ENCODE measurements at places on chromosomes 16 and 17.
A peak's percentile ranks its signal among the peaks of the same experiment; 100 is the strongest.

DNA sequence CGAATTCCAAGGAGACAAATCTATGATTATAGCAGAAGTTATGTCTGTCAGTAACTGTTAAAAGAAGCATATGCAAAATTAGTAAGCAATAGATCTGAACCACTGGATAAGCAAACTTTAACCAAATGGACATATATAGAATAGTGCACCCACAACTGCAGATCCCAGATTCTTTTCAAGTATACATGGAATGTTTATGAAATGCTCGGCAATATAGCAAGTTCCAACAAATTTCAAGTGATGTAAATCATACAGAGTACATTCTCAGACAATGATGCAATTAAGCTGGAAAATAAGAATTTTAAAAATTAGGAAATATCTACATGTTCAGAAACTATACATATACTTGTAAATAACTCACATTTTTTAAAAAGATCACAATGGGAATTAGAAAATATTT lies 8.4 kb upstream of the HELZ start:
- DNase-seq, result no peak

DNA sequence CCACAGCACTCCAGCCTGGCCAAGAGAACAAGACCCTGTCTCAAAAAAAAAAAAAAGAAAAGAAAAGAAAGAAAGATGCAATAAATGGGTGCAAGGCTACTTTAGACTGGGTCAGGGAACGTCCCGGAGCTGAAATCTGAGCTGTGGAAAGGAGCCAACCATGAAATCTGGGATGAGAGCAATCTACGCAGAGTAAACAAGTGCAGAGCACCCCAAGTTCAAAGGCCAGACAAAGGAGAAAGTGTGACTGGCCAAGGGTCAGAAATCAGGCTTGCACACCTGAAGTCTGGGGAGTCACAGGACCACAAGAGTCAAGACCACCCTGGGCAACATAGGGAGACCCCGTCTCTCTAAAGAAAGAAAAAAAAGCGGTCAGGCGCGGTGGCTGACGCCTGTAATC lies 2.8 kb downstream of the SHMT1 start:
- DNase-seq, result no peak

- DNase-seq, result no peak
These were observed 58.4 kb downstream of the EPN2 start for GRCh38 chr17:19295473-19296135.

DNA sequence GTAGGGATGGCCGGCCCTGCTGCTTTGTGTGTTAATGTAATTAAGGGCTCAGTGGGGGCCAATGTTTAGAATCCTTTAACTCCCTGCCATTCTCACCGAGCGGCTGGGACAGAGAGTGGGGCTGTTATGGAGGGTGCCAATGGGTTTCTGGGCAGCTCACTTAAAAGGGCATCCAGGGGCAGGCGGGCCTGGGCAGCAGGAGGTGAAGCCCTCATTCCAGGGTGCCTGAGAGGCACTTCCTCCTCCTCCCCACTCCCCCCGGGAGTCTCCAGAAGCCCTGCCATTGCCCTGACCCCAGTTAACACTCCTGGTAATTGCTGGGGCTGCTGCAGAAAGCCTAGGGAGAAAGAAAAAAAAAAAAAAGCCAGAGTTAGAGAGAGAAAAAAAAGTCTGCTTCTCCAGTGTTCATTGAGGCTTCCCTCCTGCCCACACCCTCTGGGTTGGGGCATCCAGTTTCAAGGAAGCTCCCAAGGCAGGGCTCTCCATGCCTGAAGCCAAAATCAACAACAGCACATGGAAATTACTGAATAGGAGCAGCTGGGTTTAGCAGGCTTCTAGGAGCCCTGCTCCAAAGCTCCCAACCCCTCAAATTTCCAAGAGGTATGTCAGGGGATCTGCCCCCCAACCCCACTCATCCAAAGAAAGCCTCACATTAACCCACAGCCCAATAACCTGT lies 28.0 kb downstream of the CUEDC1 start:
- DNase-seq, result no peak

DNA sequence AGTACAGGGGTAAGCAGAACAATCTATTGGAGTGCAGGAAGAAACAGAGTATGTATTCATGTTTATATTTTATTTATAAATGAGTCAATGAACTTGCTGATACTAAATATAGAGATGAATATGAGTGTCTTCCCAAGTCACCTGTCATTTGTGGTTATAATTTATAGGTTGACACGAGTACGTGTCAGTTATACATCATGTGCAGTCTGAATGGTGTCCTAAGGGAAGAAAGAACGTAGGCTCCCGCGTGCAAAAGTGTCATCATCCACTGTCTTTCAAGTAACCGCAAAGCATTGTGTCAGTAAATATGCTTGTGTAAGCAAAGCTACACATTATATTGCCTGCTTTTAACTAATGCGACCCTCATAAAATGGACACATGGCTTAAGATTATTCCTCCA lies 786.1 kb downstream of the KCNJ2 start:
- no peak for DNase-seq

- DNase-seq, result no peak
These were observed 287.6 kb upstream of the CDH11 start for GRCh38 chr16:65409510-65409909.

GRCh38 chr17:73189417-73190099 lies 3.3 kb upstream of the COG1 start:
- peak; percentile 35 for DNase-seq

GRCh38 chr16:47519037-47519436 lies 57.9 kb downstream of the PHKB start:
- DNase-seq, result no peak

DNA sequence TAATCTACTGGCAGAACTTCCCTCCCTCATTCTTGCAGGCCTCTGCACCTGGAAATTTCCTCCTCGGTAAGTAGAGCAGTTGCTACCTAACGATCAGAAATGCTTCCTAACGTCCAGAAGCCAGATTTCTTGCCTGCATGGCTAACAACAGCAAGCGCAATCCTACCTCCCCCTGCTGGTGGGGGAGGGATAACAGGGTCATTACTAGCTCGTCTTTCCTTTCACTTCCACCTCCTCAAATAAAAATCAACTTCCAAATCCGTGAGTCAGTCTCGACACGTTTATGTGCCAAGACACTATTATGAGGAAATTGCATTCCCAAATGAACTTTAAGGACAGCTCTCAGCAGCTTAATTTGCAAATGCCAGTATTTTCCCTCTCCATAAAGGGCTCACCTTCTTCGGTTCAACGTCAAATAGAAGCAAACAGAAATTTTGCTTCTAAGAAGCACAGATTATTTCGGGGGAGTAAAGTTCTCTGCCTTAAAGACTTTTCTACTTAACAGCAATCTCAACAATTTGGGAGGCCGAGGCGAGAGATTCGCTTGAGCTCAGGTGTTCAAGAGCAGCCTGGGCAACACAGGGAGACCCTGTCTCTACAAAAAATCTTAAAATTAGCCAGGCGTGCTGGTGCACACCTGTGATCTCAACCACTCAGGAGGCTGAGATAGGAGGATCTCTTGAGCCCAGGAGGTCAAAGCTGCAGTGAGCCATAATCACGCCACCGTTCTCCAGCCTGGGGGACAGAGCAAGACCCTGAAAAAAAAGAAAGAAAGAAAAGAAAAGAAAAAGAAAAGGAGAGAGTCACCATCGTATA lies 188.6 kb upstream of the PSMD7 start:
- peak; percentile 49 for DNase-seq

All from MM.1S (cell line).